ENCODE measurements at places on chromosomes 12 and 14.

DNA sequence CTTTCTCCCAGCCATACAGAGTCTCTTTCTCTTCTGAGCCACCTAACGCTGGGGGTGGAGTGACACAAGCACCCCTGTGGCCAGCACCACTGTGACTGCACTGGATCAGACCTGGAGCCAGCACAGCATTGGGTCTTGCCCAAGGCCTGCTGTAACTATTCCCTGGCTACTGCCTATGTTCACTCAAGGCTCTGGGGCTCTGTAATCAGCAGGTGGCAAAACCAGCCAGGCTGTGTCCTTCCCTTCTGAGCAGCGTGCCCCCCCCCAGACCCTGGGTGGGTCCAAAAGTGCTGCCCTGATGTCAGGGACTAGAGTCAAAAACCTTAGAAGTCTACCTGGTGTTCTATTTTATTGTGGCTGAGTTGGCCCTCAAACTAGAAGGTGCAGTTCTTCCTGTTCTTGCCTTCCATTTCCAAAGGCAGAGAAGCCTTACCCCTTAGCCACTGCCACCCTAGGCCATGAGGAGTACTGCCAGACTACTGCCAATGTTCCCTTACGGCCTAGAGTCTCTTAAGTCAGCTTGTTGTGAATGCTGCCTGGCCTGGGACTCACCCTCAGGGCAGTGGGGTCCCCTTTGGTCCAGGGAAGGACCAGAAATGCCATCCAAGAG lies 49.9 kb downstream of the PELI2 start:
- no peak overlapping the region for H3K27ac ChIP-seq
- no peaks in the 10 kb centered on the region for H3K27me3 ChIP-seq
- H3K36me3 ChIP-seq: no peaks in the 10 kb centered on the region
- H3K4me1 ChIP-seq: peaks cover 6% of the 10 kb centered on the region
- no peak overlapping the region for H3K4me3 ChIP-seq

GRCh38 chr12:115750340-115750739 lies 527.2 kb downstream of the MED13L start:
- no peaks in the 10 kb centered on the region for H3K4me1 ChIP-seq
- no peak overlapping the region for H3K27ac ChIP-seq
- DNase-seq: no peak

DNA sequence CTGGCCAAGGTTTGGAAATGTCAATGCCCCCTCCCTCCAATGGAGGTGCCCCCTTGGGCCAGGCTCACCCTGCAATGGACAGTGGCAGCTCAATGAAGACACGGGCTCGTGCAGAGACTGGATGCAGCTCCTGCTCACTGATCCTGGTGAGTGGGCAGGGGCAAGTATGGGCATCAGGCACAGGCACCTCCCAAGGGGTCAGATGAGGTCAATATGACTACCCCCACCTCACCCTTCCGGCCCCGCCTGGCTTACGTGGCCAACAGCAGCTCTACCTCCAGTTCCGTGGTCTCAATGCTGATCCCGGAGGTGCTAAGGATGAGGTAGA lies 13.6 kb downstream of the ITGA7 start:
- H3K4me3 ChIP-seq: no peak overlapping the region
- DNase-seq: no peak
- no peaks in the 10 kb centered on the region for H3K27me3 ChIP-seq
- H3K4me1 ChIP-seq: no peaks in the 10 kb centered on the region
- no peaks in the 10 kb centered on the region for H3K36me3 ChIP-seq
- H3K27ac ChIP-seq: no peak overlapping the region

DNA sequence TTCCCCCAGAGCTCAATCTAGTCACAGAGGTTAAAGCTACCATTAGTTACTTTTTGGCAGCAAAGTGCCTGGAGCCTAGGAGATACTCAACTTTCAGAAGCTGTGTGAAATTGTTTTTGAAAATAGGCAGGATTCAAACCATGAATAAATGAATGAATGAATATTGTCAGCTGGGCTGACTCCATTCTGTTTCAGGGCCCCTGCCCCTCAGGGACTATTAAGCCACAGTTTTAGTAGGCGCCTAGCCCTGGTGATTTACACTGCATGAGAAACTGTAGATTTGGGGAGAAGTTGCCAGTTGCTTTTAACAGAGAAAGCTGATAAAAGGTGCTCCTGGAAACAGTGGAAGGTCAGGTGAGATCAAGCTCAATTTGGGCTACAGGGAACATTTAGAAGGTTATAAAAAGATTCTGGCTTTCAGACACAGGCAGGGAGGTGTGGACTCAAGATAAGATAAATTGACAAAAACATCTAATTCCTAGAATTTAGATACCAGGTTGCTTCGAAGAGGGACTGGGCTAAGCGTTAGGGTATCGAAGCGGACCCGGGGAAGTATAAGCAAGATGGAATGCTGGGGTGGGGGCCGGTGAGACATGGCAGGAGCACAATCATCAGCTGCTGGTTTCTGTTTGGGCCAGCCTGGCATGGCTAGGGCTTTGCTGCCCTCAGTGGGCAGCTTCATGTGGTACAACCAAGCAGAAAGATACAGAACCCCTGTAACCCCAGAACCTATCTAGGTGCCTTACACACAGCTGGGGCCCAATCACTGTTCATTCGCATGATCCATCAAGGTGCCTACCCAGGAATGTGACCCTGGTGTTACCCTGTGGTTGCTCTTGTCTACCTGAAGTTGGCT lies 14.9 kb upstream of the CELA1 start:
- no peak overlapping the region for H3K4me3 ChIP-seq
- no peak overlapping the region for H3K27ac ChIP-seq
- no peaks in the 10 kb centered on the region for H3K36me3 ChIP-seq

DNA sequence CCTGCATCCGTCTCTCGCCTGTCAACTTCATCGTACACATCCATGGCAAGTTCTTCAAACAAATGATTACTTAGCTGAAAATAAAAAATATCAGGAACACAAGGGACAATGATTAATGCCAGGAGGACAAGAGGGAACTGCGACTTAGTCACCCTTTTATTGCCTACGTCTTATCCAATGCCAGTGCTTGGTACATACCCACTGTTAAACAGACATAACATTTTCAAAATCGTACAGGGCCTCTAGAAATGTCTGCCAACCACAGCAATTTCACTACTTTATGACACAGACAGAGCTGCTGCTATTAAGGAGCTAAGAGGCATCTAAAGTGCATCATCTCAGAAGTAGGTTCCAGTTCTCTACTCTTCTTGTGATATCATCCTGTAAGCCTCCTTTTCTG lies 34.6 kb downstream of the GIT2 start:
- peaks cover 4% of the 10 kb centered on the region for H3K4me1 ChIP-seq
- no peak overlapping the region for H3K27ac ChIP-seq
- DNase-seq: no peak

- no peaks in the 10 kb centered on the region for H3K27me3 ChIP-seq
- H3K36me3 ChIP-seq: peaks cover 17% of the 10 kb centered on the region
- DNase-seq: no peak
Measured at GRCh38 chr12:32344047-32344446, 55.3 kb upstream of the FGD4 start.

- H3K36me3 ChIP-seq: peaks cover 10% of the 10 kb centered on the region
- no peaks in the 10 kb centered on the region for H3K27me3 ChIP-seq
- no peaks in the 10 kb centered on the region for H3K4me1 ChIP-seq
- no peak overlapping the region for H3K4me3 ChIP-seq
Measured at GRCh38 chr12:116026346-116026745, 251.1 kb downstream of the MED13L start.

DNA sequence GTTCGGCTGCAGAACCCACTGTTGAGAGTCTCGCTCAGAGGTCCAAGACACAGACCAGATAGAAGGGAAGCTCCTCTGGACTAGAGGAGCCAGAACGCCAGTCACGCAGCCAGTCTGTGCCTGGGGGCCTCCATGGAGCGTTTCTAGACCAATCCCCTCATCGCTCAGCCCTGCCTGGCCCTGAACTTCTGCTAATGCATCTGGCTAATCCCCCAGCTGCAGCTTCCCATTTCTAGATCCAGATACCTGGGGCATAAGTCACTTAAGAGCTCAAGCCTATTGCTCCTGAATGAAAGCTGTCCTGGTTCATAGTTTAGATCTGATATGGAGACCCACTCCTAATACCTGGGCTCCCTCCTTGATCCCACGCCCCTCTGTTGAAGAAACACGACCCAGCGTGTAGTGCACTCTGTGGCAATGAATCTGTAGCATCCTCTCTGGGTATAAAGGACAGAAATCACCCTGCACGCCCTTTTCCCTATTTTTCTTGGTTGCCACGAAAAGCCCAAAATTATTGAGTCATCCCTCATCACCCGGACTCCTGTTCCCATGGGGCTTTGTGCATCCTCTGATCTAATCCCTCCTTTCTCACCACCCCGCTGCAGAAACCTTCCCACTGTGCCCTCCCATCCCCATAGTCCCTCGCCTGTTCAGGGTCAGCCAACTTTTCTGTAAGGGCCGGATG lies 341.6 kb upstream of the FKBP4 start:
- no peak overlapping the region for H3K27ac ChIP-seq
- no peaks in the 10 kb centered on the region for H3K4me1 ChIP-seq
- H3K36me3 ChIP-seq: peaks cover 19% of the 10 kb centered on the region
- no peaks in the 10 kb centered on the region for H3K27me3 ChIP-seq
- peak overlapping the region; percentile 43 for H3K4me3 ChIP-seq

- no peak for DNase-seq
- H3K27ac ChIP-seq: peak overlapping the region; percentile 30
- H3K4me1 ChIP-seq: peaks cover 37% of the 10 kb centered on the region
- H3K36me3 ChIP-seq: no peaks in the 10 kb centered on the region
- no peaks in the 10 kb centered on the region for H3K27me3 ChIP-seq
Measured at GRCh38 chr14:22549981-22550673, 38.9 kb downstream of the DAD1 start.

- no peaks in the 10 kb centered on the region for H3K27me3 ChIP-seq
- no peak overlapping the region for H3K4me3 ChIP-seq
- H3K36me3 ChIP-seq: no peaks in the 10 kb centered on the region
- no peak overlapping the region for H3K27ac ChIP-seq
- peaks cover 3% of the 10 kb centered on the region for H3K4me1 ChIP-seq
- no peak for DNase-seq
Measured at GRCh38 chr12:76186131-76186906, 101.8 kb upstream of the NAP1L1 start.

DNA sequence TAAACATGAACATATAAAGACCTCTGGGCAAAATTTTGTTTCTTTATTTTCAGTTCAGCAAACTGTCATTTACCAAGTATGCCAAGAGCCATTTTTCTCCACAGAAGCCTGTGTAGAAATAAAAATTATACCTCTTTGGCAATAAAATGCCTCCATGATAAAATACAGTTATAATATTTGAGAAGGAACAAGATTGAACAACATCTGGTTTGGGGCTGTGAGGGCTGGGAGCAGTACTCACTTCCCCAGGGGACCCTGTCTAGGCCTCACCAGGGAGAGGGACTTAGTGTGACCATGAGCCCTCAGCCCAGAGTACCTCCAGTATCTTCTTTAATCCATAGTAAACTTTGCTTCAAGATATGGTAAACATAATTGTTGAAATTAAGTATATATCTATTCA lies 65.1 kb downstream of the DAAM1 start:
- peaks cover 7% of the 10 kb centered on the region for H3K4me1 ChIP-seq
- H3K4me3 ChIP-seq: no peak overlapping the region
- H3K36me3 ChIP-seq: peaks cover 4% of the 10 kb centered on the region
- peak; percentile 18 for DNase-seq
- no peak overlapping the region for H3K27ac ChIP-seq

DNA sequence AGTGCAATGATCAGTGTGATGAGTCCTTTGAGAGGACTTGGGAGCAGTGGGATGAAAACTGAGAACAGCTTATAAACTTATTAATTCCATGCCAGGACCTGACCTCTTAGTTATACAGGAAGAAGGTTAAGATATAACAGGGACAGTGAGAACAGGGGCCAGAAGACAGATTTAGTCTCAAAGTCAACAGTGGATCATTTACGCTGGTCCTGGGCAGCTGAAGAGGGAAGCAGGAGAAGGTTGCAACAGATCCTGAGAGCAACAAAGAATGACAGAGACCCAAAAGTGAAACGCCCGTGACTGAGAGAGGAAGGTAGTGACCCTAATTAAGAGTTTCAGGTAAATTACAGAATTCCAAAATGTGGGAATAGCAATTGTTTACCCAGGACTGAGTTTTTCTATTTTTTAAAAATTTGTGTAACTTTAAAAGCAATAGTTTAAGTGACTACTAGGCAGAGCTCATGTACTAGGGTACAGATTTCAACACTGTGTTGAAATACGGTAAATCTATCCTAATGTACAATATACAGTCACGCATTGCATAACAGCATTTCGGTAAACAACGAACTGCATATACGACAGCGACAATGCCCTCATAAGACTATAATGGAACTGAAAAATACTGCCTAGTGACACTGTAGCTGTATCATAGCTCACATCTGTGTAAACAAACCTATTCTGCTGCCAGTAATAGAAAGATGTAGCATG lies 77.7 kb upstream of the GNPNAT1 start:
- peaks cover 39% of the 10 kb centered on the region for H3K36me3 ChIP-seq
- no peak overlapping the region for H3K4me3 ChIP-seq
- no peak for DNase-seq
- no peaks in the 10 kb centered on the region for H3K27me3 ChIP-seq
- H3K27ac ChIP-seq: no peak overlapping the region

GRCh38 chr14:59060841-59061240 lies 127.6 kb upstream of the DAAM1 start:
- H3K27ac ChIP-seq: no peak overlapping the region
- H3K27me3 ChIP-seq: no peaks in the 10 kb centered on the region
- peaks cover 3% of the 10 kb centered on the region for H3K4me1 ChIP-seq
- no peaks in the 10 kb centered on the region for H3K36me3 ChIP-seq
- no peak for DNase-seq
- H3K4me3 ChIP-seq: no peak overlapping the region

- H3K27me3 ChIP-seq: no peaks in the 10 kb centered on the region
- no peak overlapping the region for H3K4me3 ChIP-seq
- no peaks in the 10 kb centered on the region for H3K36me3 ChIP-seq
- no peaks in the 10 kb centered on the region for H3K4me1 ChIP-seq
Measured at GRCh38 chr12:104748790-104749189, 209.3 kb downstream of the SLC41A2 start.

DNA sequence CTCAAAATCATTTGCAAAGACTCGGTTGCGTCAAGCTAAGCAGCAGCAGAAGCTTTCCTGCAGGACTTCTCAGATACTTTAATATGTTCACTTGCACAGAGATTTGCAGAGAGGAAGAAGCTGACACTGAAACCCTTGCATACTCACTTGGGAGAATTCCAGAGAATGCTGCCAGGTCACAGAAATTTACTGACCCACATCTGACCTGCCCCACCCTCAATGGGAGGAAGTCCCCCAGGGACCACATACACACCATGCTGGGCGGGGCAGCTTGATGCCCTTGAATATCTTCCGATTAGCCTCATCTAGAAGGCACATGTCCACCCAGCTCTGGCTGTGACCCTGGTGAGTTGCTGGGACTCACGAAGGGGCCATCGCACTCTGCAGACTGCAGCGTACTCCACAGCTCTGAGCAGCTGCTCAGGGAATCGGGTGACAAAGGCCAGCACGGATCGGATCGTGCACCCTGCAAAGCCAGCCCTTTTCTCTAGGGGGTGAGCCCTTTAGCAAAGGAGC lies 83.2 kb downstream of the ITPK1 start:
- no peaks in the 10 kb centered on the region for H3K36me3 ChIP-seq
- peaks cover 38% of the 10 kb centered on the region for H3K4me1 ChIP-seq
- no peak overlapping the region for H3K27ac ChIP-seq
